Right ventricle myocardium superior (tissue), 1 donor: ENCODE measurements at places on chromosomes 3 and 15. TPM values are rescaled to one million over a fixed set of nuclear protein-coding genes. Genes with fewer than 3 reads are reported as not detected.

The MCF2L2 gene
- 0.51 TPM for total RNA-seq

The CLDN11 gene
- total RNA-seq = 2.6 TPM

The SLC28A1 gene
- 0.46 TPM for total RNA-seq

The CLEC3B gene
- 78.6 TPM for total RNA-seq

The NIPA2 gene
- total RNA-seq = 19.2 TPM

The GOLGA6L4 gene
- 1.0 TPM for total RNA-seq

The FBXO40 gene
- 207 TPM for total RNA-seq

The THAP10 gene
- total RNA-seq = 3.9 TPM

The SCN11A gene
- 0.05 TPM for total RNA-seq

The NANOGP8 gene
- not detected for total RNA-seq

The OTOL1 gene
- total RNA-seq = not detected

The ITPKA gene
- 2.6 TPM for total RNA-seq

The FEZF2 gene
- total RNA-seq = not detected

The KLHL40 gene
- total RNA-seq = 0.11 TPM

The ITIH1 gene
- total RNA-seq = not detected

The EFCAB12 gene
- not detected for total RNA-seq

The HTD2 gene
- 12.0 TPM for total RNA-seq

The TM2D3 gene
- 56.3 TPM for total RNA-seq

The CLDN16 gene
- total RNA-seq = not detected

The ANAPC13 gene
- 78.3 TPM for total RNA-seq

The MAGEF1 gene
- 28.5 TPM for total RNA-seq

The NR1I2 gene
- 0.11 TPM for total RNA-seq

The ATP10A gene
- 0.75 TPM for total RNA-seq

The SRGAP3 gene
- total RNA-seq = 5.1 TPM

The FRG2C gene
- total RNA-seq = not detected

The AQP9 gene
- total RNA-seq = 1.5 TPM

The CAMP gene
- not detected for total RNA-seq

The ZMAT3 gene
- total RNA-seq = 12.9 TPM

The CALML4 gene
- 0.97 TPM for total RNA-seq

The CD96 gene
- total RNA-seq = 0.65 TPM

The TMEM158 gene
- 0.48 TPM for total RNA-seq

The CAPN3 gene
- 2.6 TPM for total RNA-seq

The AMT gene
- 32.2 TPM for total RNA-seq

The PLA2G4D gene
- not detected for total RNA-seq

The GRAMD1C gene
- total RNA-seq = 1.1 TPM

The FGD5 gene
- total RNA-seq = 15.2 TPM

The CCDC9B gene
- 155 TPM for total RNA-seq

The BCHE gene
- total RNA-seq = 2.8 TPM

The ZBTB47 gene
- total RNA-seq = 82.3 TPM

The TLNRD1 gene
- total RNA-seq = 6.1 TPM

The HSPBAP1 gene
- total RNA-seq = 5.5 TPM

The GHSR gene
- not detected for total RNA-seq

The DNAH1 gene
- 1.9 TPM for total RNA-seq

The ROBO2 gene
- total RNA-seq = 0.11 TPM

The TRIM71 gene
- total RNA-seq = not detected

The ST8SIA2 gene
- total RNA-seq = 2.0 TPM

The RYR3 gene
- not detected for total RNA-seq

The SPCS1 gene
- total RNA-seq = 78.7 TPM

The GOLGA6L25 gene
- total RNA-seq = not detected

The TMIE gene
- total RNA-seq = 1.00 TPM

The SLC12A1 gene
- not detected for total RNA-seq

The ANKUB1 gene
- not detected for total RNA-seq

The CHRFAM7A gene
- total RNA-seq = 0.22 TPM

The NUSAP1 gene
- 2.3 TPM for total RNA-seq
